ENCODE measurements at places on chromosomes 5 and 9.

- no peak for DNase-seq
These were observed 233.7 kb upstream of the TARS1 start for GRCh38 chr5:33206962-33207506.

DNA sequence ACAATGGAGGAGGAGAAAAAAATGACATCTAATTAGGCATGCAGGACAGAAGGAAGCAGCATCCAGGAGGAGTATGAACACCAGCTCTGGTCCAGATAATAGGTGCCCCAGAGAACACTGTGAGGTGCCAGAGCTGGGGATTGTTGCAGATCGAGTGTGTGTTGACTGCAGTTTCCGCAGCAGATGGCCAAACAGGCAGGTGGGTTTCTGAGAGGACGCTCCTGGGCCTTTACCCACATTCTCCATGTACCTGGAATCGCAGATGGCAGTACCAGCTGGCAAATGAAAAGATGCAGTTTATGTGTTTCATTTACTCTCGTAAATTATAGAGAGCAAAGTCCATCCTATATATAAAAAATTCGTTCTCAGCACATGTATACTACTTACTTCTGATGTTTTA, 182.2 kb upstream of the ISL1 start:
- peak; percentile 7 for DNase-seq

DNA sequence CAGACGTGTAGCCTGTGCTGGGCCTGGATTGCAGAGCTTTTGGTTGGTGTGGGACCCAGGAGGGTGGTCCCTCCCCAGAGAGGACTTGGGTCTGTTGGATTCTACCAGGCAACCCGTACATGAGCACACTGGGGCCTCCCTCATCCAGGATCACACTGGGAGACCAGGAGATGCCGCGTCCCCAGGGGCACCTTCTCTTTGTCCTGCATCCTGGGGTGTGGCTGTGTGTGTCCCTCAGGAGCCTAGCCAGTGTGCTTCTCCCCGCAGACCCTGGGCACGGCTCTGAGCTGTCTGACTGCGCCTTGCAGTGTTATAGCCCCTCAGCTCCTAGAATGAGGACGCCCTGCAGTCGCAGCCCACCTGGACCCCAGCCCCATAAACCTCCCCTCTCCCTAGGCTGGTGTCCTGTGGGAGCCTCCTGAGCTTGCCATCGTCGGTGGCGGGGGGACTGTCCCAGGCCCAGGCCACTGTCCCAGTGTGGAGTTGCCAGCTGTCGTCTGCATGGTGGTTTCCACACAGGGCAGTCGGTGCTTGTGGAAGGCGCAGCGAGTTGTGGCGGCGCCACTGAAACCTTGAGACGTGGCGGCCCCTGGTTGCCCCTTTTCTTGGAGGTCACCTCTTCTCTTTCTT, 27.6 kb downstream of the CEP72 start:
- no peak for DNase-seq

DNA sequence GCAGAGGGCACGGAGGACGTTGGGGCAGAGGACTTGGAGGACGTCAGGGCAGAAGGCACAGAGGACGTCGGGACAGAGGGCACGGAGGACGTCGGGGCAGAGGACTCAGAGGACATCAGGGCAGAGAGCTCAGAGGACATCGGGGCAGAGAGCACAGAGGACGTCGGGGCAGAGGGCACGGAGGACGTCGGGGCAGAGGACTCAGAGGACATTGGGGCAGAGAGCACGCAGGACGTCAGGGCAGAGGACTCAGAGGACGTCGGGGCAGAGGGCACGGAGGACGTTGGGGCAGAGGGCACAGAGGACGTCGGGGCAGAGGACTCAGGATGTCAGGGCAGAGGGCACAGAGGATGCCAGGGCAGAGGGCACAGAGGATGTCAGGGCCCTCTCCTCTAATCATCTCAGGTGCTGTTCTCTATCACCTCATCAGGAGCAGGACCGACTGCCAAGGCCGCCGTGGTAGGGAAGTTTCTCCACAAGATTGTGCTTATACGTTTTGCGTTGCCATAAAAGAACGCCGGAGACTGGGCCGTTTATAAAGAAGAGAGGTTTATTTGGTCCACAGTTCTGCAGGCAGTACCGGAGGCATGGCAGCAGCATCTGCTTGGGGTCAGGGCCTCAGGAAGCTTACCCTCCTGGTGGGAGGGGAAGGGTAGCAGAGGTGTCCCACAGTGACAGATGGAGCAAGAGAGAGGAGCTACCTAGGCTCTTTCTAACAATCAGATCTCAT, 29.4 kb upstream of the ADAMTS2 start:
- DNase-seq, result no peak

DNA sequence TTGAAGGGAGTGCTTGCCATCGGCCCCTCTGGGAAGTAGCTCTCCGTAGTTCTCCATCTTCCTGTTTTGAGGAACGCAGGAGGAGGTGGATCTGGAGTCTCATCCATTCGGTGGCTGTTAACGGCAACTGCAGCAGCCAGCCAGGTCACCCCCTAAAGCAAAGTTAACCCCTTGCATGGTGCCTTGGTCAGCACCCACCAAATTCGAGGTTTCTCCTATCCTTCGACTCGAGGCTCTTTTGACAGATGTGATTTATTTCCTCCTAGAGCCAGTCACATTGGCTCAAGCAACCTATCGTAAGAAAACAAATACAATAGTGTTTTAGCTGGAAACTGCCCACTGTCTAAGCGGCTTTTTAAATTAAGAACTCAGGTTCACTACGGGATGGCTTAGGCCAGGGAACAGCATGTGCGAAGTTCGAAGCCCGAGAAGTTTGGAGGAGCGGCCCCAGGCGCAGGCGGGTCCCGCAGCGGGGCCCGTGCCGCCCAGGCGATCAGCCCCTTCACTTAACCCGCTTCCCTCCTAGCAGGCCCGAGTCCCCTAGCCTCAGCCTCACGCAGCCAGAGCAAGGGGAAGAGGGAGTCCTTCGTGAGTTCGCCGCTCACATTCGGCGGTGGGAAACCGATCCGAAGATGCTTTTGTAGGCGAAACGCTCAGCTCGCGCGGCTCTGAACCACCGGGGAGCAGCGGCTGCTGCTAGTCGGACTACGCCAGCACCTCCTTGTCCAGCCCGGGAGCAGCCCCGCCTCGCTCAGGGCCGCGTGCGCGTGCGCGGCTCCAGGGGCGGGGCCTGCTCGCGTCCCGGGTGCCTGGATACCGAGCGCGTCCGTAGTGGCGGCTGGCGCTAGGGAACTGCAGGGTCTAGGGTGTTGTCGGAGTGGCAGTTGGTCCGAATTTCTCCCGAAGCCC, at the start of gene ROPN1L:
Gene ROPN1L (plus strand): TSS at position 797 of the 909 bp plus-strand sequence. CDS start 289 bp downstream, outside the sequence.
- DNase-seq, result peak; percentile 78

DNA sequence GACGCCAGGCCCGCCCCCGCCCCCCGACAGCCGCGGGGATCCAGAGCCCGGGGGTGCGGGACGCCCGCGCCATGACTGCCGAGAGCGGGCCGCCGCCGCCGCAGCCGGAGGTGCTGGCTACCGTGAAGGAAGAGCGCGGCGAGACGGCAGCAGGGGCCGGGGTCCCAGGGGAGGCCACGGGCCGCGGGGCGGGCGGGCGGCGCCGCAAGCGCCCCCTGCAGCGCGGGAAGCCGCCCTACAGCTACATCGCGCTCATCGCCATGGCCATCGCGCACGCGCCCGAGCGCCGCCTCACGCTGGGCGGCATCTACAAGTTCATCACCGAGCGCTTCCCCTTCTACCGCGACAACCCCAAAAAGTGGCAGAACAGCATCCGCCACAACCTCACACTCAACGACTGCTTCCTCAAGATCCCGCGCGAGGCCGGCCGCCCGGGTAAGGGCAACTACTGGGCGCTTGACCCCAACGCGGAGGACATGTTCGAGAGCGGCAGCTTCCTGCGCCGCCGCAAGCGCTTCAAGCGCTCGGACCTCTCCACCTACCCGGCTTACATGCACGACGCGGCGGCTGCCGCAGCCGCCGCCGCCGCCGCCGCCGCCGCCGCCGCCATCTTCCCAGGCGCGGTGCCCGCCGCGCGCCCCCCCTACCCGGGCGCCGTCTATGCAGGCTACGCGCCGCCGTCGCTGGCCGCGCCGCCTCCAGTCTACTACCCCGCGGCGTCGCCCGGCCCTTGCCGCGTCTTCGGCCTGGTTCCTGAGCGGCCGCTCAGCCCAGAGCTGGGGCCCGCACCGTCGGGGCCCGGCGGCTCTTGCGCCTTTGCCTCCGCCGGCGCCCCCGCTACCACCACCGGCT, 1.0 kb downstream of the FOXE1 start:
- DNase-seq, result peak; percentile 48

DNA sequence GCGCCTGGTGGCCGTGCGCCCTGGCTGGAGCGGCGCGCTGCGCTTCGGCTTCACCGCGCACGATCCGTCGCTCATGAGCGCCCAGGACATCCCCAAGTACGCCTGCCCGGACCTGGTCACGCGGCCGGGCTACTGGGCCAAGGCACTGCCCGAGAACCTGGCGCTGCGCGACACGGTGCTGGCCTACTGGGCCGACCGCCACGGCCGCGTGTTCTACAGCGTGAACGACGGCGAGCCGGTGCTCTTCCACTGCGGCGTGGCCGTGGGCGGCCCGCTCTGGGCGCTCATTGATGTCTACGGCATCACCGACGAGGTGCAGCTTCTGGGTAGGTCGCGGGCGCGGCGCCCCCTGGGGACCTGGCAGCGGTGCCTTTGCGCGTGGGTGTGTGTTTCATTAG, 28.9 kb downstream of the NEURL1B start:
- DNase-seq, result no peak

- DNase-seq, result no peak
These were observed 61.0 kb downstream of the DAP start for GRCh38 chr5:10699987-10700386.
